Left ventricle myocardium superior (tissue), 1 donor: ENCODE measurements at places on chromosomes 5 and 9.

- no peak for DNase-seq
These were observed 107.6 kb upstream of the RASGRF2 start for GRCh38 chr5:80852331-80853245.

DNA sequence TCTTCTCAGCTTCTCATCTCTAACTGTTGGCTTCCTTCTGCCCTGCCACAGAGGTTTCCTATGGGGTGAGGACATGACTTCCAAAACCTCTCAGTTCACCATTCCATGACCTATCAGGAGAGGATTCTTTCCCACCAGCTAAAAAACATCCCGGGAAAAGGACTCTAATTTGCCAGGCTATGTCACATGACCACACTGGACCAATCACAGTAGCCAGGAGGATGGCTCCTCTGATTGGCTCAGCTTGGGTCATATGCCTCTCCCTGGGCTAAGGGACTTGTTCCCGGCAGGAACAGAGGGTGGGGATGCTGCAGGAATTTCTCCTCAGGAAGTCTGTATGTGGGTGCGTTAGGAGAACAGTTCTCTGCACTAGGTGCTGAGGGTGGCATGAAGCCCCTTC, 40.3 kb upstream of the XPA start:
- no peak for DNase-seq

DNA sequence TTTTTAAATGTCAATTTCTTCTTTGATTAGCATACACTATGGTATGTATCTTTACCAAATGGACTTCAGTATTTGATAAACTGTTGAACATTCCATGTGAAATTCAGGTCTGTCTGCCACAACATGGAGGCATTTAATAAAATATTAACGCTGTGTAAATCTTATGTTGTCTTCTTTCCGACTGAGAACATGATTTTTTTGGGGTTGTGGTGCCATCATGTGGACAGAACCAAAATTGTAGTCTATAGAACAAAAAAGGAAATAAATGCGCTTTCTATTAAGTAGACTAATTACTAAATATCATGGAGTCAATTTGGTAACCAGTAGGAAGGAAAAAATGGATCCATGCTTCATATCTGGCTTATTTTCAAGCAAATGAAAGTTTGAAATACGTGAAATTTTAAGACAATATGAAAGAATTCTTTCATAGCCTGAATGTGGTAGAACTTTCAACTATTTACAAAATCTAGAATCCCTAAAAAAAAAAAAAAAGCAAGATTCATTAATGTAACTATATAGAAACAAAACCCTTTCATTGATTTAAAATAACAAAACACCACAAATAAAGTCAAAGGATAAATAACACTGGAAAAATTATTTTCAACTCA, 2.8 kb upstream of the PLK2 start:
- DNase-seq, result no peak

GRCh38 chr9:134291961-134292871, 34.0 kb upstream of the RXRA start:
- DNase-seq, result peak; percentile 28

- DNase-seq, result no peak
These were observed 82.6 kb downstream of the GLDC start for GRCh38 chr9:6562871-6563430.

DNA sequence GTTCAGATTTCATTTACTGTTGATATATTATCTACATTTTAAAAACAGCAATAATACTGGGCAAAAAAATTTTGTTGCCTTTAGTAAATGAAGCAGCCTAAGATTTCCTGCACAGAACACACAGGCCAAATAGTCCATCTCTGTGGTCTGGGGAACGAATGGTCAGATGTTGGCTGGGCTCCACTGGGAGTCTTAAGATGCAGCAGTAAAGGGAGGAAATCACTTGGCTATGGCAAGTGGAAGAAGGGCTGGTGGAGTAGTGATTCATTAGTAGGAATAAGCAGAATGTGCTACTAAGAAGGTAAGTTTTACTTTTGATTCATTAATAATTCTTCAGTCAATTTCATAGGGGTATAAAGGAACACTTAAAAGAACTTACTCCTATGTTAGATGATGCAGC, 91.1 kb upstream of the ARRDC3 start:
- no peak for DNase-seq

GRCh38 chr9:22056402-22056801, 47.3 kb upstream of the CDKN2B start:
- no peak for DNase-seq

- no peak for DNase-seq
These were observed 142.8 kb downstream of the RASEF start for GRCh38 chr9:82920154-82920553.

- DNase-seq, result no peak
These were observed 50.3 kb upstream of the SPTLC1 start for GRCh38 chr9:92165484-92165883.

GRCh38 chr9:21505425-21506179, 23.5 kb upstream of the IFNE start:
- DNase-seq, result no peak

GRCh38 chr5:5025098-5025773, 114.9 kb upstream of the ADAMTS16 start:
- no peak for DNase-seq

GRCh38 chr5:98314292-98314691, 459.2 kb upstream of the RGMB start:
- no peak for DNase-seq
